Activated T-cell treated with anti-CD3 and anti-CD28 coated beads for 48 hours (primary cell): ENCODE measurements at places on chromosomes 16 and 17.

- DNase-seq, result no peak
Measured at GRCh38 chr16:10534748-10535147, 45.6 kb downstream of the EMP2 start.

GRCh38 chr17:73286863-73287296 is 24.9 kb downstream of the CDC42EP4 start:
- DNase-seq, result no peak

DNA sequence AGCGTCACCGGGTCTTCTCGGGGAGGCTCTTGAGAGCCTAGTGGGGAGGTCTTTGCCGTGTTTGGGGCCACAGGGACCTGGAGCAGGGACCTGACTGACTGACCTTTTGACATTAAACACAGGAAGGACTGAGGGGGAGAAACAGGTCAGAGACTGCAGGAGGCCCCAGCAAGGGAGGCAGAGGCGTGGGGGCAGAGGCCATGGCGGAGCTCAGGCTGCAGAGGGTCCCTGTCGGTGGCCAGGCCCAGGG is 41.6 kb upstream of the GSE1 start:
- no peak for DNase-seq

DNA sequence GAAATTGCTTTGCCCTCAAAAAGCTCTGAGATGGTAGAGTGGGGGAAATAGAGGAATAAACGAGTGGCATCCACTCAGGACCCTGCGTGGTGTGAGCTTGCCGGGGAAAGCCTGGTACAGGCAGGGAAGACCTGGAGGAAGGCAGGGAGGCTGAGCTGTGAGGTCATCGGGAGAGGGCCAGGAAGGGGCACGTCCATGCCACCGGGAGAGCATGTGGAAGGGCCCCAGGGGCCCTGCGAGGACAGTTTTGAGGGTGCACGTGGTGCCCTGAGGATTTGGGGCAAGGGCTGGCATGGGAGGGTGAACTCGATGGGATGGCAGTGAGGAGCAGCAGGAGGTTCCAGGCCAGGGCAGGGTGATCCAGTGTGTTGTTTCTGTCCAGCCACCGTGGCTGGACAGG is 56.3 kb upstream of the CBFA2T3 start:
- no peak for DNase-seq

GRCh38 chr17:43418441-43419374 is 19.9 kb downstream of the ARL4D start:
- DNase-seq, result no peak

DNA sequence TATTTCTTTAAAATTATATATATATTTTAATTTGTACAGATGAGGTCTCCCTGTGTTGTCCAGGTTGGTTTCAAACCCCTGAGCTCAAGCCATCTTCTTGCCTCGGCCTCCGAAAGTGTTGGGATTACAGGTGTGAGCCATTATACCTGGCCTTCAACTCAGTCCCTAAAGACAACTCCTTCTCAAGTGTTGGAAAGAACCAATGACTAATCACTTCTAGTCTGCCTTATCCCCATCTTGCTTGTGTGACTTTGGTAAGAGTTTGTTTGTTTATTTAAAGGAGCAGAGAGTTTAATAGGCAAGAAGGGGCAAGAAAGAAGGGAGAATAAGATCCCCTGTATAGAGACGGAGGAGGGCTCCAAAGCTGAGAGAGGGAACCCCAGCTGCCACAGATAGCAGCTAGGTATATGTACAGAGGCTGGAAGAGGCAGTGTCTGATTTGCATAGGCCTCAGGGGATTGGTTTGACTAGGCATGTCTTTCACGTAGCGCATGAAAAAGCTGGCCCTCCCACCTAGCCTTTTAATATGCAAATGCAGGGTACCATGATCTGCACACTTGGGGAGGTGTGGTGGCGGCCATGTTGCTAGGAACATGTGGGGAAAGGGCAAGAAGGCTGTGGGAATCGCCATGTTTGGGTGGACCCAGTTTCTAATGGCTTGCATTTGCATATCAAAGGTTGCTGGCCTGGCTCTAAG is 21.5 kb downstream of the ABCC1 start:
- no peak for DNase-seq

DNA sequence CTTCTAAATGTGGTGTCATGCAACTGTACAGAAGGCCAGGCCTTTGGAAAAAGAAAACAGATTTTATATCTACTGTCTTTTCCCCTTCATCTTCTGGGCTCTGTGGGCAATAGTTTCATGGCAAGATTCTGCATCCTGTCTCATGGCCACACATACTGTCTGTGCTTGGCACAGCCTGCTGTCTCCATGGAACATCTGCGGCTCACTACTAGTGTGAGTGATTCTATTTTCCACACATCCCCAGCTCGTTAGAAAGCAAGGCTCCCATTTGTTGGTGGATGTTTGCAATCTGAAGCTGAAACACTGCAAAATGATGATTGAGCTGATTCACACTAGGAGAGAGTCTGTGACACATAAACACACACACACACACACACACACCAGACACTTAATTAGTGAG is 32.4 kb downstream of the CACNG3 start:
- DNase-seq, result no peak

DNA sequence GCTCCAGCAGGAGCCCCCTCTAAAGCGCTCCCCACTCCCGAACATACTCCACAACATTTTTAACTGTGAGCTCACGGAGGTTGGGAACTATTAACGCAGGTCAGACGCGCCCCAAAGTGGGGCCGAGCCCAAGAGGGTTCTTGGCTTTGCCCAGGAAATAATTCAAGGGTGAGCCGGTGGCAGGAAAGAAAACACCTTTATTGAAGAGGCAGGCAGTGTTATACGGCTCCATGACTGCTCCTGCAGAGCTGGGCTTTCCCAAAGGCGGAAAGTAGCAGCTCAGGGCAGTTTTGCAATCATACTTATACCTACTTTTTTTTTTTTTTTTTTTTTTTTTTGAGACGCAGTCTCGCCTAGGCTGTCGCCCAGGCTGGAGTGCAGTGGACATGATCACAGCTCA is 6.2 kb downstream of the ADCY9 start:
- DNase-seq, result no peak

DNA sequence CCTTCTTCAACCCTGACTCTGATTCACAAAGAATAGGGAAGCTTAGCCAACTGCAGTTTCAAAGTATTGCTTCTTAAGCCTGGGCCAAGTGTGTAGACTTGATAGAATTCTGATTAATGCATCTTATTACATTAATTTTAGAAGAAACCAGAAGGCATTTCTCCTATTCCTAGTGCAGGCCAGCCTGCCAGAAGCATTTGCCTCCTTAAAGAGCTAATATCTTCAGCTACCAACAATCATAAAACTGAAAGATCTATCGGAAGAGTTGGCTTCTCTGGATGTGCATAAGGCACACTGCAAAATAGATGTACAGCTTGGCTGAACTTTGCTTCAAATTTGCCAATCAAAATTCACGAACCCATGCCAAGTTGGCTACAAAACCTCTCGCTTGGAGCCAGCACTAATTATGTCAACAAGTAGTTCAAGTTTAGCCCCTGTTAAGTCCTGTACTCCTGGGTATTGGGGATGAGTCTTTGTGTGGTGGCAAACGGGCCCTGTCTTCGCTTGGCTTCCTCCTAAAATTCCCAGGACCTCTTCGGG is 717.8 kb downstream of the WWOX start:
- no peak for DNase-seq

DNA sequence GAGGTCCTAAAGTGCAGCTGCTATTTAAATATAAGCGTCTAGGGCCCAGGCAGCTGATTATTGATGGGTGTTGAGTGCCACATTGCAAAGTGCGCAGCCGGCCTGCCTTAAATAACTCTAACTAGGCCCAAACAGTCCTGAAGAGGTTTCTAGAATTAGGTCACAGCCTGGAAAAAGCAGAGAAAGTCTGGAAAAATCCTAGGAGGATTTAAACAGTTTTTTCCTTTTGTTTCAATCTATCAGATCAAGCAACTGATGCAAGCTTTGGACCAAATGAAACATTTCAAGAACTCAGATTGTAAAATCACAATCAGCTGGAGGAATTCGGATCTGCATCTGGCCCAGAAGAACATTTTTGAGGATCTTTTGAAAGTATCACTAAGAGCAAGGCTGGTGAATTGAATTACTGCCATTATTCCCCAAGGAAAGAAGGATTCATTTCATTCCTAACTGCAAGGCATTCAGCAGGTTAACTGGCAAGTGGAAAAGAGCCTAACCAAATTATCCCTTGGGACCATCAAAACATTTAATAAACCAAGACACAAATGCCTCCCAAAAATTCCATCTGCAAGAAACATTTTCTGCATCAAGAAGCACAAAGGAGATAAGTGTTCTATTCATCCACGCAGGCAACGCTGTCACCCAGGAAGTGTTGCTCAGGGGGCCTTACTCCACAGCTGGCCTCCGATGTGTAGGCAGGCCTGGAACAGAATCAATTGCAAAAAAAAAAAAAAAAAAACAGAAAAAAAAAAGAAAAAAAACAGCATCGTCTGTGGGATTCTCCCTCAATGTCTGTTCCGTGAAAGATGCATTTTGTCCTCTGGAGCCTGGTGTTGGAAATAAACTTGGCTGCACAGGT is 46.1 kb downstream of the IRX3 start:
- DNase-seq, result no peak

DNA sequence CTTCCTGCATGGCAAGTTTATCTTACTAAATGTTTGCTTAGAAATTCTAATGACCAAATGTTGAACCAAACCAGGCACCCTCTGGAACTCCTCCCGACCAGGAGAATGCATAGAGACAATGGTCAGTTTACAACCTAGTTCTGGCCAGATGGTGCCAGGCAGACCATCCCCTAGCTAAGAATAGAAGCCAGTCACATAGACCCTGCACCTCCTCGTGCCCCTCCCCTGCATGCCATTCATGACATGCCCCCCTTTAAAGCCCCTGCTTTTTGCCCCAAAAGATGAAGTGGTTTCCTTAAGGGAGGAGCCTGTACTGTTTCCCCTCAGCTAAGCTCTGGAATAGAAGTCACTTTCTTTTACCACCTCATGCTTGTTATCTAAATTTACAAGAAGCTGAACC is 6.6 kb upstream of the CPHXL start:
- DNase-seq, result no peak

DNA sequence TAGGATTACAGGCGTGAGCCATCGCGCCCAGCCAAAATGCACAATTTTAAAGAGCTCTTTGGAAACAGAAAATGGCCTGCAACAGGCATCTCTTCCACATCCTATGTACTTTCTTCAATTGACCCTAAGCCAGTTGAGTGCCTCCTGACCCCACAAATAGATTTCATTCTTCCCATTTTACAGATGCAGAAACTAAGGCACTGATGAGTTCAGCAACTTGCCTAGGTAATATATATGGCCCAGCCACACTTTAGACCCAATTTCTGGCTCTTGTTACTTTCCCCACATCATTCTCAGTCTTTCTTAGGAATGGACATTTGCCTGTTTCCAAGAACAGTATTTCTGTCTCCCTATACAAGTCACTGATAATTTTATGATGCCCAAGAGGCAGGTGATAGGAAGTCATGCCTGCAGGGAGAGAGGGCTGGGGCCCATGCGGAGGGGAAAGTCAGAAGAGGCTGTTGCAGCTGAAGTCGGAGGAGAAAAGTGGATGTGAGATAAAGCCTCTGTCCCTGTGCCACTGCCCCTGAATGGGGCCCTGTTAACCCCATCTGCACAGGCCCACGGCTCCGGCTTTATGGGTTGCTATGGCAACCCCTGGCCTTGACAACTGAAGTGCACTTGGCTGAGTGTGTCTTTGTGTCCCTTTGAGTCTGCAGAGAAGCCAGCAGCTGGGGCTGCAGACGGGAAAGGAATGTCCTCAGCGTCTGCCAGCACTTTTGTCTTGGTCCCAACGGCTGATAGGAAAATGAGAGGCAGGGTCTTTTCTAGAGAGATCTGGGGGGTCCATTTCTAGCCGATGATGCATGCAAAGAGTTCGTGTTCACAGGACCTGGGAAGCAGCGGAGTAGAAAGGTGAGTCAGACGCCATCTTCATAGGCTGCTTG is 45.9 kb downstream of the ABAT start:
- no peak for DNase-seq

DNA sequence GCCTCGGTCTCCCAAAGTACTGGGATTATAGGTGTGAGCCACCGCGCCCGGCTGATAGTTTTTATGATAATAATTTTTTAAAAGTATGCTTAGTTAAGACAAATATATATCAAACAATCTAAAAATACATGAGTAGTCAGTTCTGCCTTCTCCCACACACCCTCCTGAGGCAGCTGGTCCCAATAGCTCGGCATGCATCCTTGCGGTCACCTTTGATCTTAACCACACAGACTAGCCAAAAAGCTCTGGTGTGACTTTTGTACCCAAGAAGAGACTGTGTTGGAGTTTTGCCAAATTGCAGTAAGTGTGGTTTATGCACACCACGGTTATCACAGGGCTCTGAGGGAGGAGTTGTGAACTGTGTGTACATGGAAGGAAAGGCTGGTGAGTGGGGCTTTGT is 25.6 kb downstream of the ATP6V0A1 start:
- peak; percentile 58 for DNase-seq

DNA sequence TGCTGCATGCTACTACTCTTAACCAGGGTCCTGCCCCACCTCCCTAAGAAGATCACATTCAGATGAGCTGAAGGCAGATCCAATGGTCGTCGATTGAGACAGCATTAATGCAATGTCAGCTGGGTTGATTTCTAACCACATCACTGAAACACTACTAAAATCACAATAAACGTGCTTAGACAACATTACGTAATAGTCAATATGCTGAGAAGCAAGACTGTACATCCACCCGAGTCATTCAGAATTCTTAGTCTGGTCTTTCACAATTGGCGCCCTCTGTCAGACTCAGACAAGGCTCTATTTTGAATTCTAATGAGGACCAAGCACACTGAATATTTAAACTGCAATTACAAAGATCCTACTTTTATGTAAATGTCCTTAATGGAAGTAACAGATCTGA is 205.2 kb downstream of the STX8 start:
- no peak for DNase-seq

DNA sequence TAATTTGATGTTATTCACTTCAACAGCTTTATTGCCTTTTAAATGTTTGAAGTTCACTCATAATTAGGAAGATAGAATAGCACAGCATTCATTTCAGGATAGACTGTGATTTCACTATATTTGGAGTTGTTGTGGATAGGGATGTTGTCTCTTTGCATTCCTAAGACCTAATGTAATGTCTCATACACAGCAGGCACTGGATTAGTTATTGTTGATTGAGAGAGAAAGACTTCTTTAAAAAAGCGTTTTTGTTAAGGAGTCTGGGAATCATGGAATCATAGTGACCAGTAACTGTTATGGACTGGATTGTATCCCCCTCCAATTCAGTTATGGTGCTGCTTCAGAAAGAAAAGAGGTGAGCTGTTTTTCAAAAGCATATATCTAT is 122.0 kb downstream of the USP22 start:
- no peak for DNase-seq

DNA sequence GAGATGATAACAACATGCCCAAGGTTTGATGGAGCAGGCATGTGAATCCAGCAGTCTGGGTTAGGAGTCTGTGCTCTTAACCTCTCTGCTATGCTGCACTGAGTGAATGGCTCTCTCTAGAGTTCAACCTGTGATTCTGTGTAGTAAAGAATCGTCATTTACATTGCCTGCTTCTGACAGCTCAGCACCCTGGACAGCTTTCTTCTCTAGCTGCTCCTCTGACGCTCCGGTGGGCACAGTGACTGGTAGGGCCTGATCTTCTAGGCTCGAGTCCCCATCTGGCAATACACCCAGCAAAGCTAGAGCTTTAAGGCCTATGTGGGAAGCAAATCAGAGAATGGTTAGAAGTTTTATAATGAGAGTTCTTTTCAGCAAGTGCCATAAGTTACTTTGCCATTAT is 85.3 kb upstream of the ATP2A3 start:
- DNase-seq, result no peak
